ENCODE measurements at places on chromosomes 5 and 9.

GRCh38 chr9:116160676-116161571 lies 7.3 kb downstream of the PAPPA start:
- DNase-seq: no peak

DNA sequence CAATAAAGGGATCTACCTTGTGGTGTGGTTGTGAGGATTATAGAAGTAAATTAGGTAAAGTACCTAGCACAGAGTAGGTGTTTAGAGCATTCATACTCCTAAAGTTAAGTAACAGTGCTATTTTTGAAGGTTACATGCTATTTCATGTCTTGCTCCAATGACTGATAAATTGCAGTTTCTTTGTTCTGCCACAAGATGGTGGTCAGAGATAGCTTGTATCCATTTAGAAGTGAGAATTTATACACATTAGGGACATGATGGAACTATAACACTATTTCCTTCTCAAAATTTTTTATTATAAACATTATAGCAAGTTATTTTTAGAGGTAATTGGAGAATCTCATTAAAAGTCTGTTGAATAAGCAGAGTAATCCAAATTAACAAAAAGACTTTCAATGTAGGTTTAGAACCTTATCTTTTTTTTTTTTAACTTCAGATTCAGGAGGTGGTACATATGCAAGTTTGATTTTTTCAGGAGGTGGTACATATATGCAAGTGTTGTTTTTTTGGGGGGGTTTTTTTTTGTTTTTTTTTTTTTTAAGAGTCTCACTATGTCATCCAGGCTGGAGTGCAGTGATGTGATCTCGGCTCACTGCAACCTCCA lies 17.1 kb downstream of the MTREX start:
- DNase-seq: peak; percentile 8

- no peak for DNase-seq
Measured at GRCh38 chr5:178375348-178375747, 142.7 kb upstream of the PHYKPL start.

- no peak for DNase-seq
Measured at GRCh38 chr5:84603568-84604185, 219.0 kb upstream of the EDIL3 start.

DNA sequence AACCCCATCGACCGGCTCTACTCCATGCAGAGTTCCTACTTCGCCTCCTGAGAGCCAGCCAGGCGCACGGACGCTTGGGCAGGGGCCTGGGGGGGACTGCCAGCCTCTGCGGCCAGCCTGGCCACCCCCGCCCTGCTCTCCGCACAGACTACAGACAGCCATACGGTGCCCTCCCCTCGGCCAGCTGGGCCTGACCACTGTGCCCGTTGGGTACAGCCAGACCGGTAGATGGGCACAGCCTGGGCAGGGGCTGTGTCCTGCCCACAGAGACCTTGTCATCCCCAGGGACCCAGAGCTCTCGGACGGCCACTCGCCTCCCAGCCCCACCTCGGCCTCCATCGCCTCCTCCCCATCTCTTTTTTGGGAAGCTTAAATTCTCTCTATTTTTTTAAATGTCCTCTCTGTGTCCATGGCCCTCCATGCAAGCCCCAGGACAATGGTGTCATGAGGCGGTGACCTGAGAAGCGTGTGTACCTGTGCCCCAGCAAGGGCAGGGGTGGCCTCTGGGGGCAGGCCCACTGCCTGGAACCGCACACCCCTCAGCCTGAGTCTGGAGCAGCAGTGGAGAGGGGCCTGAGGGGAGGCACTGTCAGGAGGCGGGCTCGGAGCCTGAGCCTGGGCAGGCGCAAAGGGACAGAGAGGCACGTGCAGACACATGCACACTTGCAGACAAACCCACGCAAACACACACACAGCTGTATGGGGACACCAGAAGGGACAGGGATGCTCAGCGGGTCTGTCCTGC lies 82.8 kb downstream of the LMX1B start:
- DNase-seq: no peak

DNA sequence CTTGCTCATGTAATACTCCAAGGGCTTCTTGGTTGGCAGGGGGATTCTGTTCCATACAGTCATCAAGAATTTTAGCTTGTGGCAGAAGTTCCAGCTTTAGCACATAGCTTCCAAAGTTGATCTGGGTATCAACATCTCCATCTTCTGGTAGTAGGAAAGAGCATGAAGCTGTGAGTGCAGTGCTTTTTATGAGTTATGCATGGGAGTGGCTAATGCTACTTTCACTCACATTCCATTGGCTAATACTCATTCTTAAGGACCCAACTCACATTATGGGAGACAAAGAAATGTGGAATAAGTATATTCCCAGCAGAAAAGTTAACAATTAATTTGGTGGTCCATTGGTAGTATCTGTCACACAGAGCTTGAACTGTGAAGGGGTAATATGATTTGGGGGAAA lies 194.2 kb upstream of the CHD1 start:
- DNase-seq: no peak

- DNase-seq: no peak
Measured at GRCh38 chr9:83622433-83622938, 457 bp upstream of the IDNK start.

DNA sequence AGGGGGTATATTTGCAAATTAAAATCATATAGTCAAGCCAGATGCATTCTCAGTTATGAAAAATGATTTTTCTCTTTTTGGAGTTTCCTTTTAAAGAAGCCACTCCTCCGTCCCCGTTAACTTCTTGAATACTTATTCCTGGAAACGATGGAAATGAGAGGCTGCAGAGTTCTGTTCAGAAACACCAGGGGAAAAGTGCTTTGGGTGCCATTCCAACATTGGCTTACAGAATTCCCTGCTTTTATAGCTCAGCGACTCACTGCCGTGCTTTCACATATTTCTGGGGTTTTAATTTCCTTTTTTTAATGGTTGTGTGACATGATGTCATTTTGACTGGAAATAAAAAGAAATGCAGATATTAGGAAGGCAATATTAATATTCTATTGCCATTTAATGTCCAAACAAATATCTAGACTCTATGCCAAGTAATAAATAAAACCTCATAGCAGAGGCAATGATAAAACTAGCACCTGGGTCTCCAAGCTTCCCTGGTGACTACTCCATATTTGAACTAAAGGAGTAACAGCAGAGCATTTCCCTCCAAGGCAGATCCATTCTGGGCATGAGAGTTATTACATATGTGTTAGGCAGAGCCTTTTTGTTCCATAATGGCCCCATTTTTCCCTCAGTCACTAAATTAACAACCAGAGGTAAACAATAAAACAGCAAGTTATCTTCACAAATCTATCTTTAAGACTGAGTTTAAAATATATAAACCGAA lies 363.4 kb downstream of the EBF1 start:
- DNase-seq: no peak

GRCh38 chr9:77753180-77753579 lies 105.1 kb upstream of the GNA14 start:
- DNase-seq: no peak

GRCh38 chr9:120616966-120617935 lies 37.3 kb upstream of the CDK5RAP2 start:
- DNase-seq: no peak

GRCh38 chr5:141508798-141509611 lies 20.1 kb downstream of the PCDHGC5 start:
- DNase-seq: no peak

GRCh38 chr9:31848505-31849285 lies 535.7 kb upstream of the ACO1 start:
- no peak for DNase-seq

- DNase-seq: no peak
Measured at GRCh38 chr5:82707741-82708140, 369.5 kb downstream of the TMEM167A start.

DNA sequence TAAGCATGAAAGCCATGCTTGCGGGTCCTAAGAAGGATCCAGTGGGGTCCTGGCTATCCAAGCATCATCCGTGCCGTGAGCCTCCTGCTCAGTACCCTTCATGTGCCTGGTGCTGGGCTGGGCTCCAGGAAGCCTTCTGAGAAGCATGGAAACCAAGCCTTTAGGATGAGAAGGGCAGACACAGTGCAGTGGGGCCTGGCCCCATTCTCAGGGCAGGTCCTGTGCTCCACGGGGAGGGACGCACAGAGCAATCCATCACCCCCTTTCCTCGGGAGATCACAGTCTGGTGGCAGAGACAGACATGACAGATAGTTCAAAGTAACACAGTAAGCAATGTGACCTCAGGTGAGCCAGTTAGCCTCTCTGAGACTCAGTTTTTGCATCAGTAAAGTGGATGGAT lies 76.9 kb downstream of the RGS3 start:
- no peak for DNase-seq

- no peak for DNase-seq
Measured at GRCh38 chr5:95390812-95391492, at the start of gene FAM81B. FAM81B (plus strand) TSS chr5:95391366; CDS start chr5:95391390, 24 bp downstream.

DNA sequence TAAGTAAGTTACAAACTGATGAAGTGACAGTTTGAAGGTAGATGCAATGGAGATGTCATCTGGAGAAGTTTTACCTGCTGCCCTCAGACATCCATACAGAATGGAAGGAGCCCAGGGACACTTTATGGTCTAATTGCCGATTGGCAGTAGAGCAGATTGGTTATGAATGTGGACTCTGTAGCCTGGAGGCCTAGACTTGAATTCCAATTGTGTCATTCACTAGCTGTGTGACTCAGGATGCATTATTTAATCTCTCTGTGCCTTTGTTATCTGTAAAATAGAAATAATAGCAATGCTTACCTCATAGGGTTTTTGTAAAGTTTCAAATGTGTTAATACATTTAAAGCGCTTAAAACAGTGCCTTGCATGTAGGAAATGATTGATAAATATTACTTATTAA lies 5.2 kb upstream of the TCERG1 start:
- DNase-seq: no peak

- no peak for DNase-seq
Measured at GRCh38 chr5:127871503-127872153, 168.4 kb downstream of the CCDC192 start.

DNA sequence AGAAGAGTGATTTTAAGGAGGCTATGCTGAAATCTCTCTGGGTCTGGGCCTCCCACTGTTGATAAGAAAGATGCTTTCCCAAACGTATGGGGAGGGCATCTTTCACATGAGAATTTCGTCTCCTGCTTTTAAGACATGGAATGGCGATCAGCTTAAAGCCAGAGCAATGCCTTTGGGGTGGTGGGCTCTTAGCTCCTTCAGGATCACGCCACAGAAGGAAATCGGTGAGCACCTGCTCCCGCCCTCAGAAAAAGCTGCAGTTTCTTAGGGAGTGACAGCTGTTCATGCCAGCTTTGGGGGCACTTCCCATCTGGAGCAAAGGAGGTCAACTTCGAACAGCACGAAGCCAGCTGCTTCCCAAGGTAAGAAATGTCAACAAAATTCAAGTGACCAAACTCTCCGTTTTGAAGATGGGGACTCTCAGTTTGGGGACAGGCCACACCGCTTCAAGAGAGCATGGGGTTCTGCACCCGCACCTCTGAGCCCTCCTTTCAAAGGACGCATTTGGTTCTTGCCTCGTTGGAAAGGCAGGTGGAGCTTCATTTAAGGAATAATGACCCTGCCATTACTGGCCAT lies 39.0 kb downstream of the TRIP13 start:
- DNase-seq: no peak

DNA sequence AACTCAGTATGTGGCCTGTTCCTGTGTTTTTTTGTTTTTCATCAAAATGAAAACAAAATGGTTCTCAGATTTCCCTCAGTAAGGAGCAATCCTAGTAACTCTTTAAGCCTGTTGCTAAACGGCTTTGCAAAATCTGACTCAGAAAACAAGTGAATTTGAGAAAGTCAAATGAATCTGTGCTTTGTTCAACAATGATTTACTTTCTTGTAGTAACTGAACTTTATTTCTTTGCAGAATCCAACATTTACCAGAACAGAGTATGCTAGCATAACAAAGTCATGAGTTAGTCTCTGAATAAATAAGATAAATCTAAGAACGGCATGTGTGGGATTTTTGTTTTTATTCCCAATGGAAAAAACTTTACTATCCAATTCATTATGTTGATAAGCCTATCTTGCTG lies 93.8 kb downstream of the OXCT1 start:
- DNase-seq: no peak

DNA sequence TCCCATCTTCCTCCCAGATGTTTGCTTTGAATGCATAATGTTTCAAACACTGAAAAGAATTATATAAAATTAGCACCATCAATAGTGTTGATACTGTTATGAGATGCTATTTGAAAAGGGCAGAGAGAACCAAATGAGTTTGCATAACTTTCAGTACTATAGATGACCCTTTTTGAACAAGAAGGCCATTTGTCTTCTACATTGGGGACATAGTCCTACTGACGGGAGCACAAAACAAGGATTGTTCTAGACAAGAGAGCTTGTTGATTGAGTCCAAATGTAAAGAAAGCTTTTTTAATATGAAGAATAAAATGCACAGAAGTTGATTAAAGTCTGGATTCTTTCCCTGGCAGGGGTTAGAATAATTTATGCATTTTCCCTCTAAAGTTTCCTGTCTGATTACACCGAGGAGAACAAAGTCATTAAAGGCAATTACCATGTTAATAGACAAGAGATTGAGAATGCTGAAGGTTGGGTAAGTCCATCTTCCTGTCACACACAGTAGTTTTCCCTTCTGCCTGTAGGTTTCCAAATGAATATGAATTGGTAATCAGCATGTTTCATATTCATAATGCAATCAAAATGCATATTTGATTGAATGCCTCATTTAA lies 32.8 kb upstream of the ADCY2 start:
- DNase-seq: no peak

GRCh38 chr5:60403343-60404006 lies 296.5 kb downstream of the DEPDC1B start:
- DNase-seq: no peak

DNA sequence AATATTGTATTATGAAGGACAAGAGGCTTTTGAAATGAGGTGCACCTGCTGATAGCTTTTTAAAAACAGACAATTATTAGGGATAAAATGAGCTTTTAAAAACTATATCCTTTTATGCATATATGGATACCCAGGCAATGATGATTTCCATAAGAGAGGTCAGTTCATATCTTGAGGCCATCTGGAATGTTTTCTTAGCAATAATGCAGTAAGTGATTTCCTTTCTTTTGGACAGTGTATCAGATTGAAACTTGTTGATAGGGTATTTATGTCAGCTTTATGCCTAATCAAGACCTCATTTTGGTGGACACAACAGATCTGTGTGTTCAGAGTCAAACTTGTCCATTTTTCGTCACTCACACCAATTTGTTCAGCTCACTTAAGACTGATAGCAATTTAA lies 413.5 kb upstream of the WWC1 start:
- no peak for DNase-seq

- no peak for DNase-seq
Measured at GRCh38 chr9:33506626-33507370, 17.3 kb upstream of the ANKRD18B start.

DNA sequence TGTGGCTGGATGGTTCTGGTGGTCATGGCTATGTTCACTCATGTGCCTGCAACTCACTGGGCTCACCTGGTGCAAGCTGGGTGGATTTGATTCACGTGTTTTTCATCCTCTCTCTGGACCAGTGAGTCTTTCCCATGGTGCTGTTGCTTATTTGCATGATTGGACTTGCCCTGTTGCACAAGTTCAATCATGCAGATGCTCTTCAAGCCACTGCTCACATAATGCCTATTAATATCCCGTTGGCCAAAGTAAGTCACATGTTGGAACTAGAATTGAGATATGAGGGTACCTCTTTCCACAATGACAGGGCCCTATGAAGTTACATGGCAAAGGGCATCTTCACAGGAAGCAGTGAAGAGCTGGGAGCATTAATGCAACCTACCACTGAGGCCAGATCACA lies 26.5 kb upstream of the MROH2B start:
- no peak for DNase-seq

- DNase-seq: no peak
Measured at GRCh38 chr9:23229890-23230317, 596.1 kb downstream of the ELAVL2 start.

Measured in naive thymus-derived CD4-positive, alpha-beta T cell (primary cell).